Kidney tubule cell (primary cell): ENCODE measurements at places on chromosomes 3 and 15.

- DNase-seq = no peak
Measured at GRCh38 chr3:34998902-34999301, 640.4 kb upstream of the ARPP21 start.

DNA sequence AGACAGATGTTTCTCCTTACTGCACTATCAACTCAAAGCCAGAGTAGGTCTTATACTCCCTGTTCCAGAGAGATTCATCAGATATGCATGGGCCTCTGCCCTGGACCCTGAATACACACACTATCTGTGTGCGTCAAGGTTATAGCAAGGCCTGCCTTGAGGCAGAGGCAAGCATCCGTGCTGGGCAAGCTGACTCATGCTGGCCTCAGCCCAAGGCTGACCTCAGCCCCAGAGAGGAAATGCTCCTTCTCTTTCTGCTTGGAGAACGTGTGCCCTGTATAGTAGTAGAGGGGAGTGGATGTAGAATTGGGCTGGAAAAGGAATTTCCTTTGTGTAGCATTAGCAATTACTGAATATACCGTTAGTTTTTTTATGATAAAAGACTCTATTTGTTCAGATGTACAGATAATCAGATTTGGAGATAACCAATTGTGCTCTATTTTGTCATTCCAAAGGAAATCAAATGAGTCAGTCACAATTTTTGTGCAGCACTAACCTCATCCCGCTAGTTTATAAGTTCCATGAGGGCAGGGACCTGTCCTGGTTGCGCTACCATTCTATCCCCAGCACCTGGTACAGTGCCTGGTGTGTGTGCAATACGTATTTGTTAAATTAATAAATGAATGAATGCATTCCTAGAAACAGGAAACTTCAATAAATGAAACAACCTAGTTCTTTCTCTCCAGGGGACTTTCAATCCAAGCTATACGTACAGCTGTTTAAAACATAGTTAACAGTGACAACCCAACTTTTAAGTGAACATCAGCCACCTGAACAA lies 13.3 kb upstream of the PAQR9 start:
- peak; percentile 97 for DNase-seq

GRCh38 chr3:113968986-113969385 lies 21.2 kb downstream of the ZDHHC23 start:
- no peak for DNase-seq

DNA sequence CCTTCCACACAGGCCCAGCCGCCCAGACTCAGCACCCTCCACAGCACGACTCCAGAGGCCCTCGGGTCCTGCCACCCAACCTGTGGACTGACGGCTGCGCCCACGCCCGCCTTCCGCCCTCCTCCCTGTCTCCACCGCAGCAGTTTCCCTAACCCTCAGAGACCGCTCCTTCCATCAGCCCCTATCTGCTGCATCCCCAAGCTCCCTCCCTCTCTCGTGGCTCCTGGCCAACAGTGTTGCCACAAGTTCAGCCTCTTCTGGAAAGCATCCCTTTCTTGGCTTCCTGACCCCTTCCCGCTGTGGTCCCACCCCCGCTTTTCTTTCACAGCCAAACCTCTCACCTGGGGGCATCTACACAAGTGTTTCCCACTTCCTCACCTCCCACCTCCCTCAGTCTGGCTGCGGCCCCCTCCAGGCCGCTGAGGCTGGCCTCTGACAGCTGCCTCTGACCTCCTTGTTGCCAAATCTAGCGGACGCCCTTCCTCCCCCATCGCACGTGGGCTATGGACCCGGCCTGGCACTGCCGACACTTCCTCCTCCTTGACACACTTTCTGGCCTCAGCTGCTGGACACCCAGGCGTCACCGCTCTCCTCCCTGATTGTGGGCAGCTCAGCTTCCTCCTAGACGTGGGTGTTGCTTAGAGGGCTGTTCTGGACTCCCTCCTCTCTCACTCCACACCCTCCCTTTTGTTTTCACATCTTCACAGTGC lies 168.8 kb upstream of the TLE3 start:
- DNase-seq = peak; percentile 60

DNA sequence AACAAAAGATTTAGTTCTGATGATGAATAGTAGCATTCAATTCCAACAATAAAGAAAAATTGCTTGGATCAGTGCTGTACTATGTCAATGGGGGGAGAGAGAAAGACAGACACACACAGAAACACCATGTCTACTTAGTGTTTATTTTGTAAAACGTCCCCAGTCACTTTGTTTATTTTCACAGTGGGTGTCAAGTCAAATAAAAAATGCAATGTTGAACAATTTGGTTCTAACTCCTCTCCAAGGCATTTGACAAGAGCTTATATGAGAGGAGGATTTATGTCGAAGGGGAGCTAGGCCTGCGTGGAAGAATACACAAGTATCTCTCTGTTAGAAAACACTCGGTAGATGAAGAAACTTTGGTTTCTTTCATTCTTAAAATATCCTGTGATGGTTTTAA lies 201.7 kb upstream of the SLC2A2 start:
- DNase-seq = no peak

DNA sequence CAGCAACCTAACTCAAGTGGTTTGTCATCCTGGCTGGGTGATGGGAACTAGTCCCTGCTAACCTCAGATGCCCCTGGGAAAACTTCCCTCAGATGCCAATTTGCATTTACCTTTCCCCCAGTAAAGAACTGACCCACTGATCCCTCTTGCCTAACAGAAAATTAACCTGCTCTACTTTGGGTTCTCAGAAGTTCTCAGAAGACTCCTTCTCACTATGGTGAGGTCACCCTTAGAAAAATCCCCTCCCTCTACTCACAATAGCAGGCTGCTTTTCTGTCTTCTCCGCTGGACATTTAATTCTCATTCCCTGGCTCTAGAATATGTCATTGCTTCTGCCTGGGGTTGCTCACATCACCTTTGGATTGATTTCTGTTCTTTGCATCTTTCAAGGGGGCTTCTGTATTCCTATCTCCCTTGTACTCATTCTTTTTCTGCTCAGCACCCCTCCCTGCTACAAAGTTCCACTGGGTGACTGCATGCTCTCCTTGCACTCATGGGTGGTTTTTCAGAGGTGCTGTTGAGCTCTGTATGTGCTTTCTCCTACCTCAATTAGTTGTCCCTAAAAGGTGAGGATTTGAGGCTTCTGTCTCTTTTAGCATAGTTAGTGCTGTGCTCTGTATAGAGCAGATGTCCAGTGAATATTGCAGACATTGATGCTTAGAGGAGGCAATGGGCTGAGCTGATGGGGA lies 869 bp downstream of the PLA1A start:
- DNase-seq = peak; percentile 4

- DNase-seq = peak; percentile 35
Measured at GRCh38 chr3:71104121-71104541, 479.4 kb downstream of the FOXP1 start.

DNA sequence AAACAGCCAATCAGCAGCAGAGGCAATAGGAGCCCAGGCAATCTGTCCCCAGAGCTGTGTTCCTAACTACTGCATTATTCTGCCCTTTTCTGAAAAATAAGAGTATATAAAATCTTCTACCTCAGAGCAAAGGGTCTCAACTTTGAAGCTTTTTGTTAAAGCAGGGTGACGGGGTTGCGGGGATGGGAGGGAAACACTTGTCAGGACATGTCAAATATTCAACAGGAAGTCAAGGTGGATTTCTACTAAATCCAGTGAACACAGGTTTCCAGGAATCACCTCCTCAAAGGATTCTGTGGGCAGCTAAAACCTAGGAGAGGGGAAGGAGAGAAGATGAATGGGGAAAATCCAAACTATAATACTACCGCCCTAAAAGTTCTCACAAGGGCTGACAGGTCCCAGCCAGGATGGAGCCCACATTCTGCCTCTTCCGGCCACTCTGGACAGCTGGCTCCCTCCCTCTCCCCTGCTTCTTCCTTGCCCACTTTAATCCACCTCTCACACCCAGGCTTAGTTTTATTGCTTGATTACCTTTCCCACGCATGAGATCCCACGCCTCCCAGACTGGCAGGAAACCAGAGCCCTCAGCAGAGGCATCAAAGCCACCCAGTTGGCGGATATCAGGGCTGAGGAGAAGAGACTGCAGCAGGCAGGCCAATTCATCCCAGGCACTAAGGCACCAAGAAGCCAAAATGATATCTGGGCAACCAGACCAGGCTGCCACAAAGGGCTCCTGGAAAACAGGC lies 77.2 kb downstream of the OSBPL10 start:
- peak; percentile 65 for DNase-seq

DNA sequence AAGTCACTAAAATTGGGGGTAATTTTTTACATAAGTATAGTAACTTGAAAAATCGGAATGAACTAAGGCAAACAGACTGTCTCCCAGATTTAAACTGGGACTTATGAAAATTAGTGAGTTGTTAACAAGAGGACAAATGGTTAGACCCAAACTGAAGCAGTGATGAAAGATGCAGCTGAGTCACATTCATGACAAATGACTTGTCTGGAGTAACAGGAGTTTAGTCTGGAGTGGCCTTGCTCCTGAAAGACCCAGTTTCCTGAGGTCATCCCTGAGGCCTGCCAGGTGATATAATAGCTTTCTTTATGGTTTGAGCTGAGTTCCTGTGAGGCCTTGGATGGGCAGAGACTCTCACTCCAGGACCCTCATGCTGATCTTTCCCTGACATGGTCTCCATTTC lies 9.6 kb upstream of the CTDSPL start:
- peak; percentile 78 for DNase-seq
